Suppressor macrophage treated with lipopolysaccharide for 4 hours (primary cell): ENCODE measurements at places on chromosomes 1 and 21.
A peak's percentile ranks its signal among the peaks of the same experiment; 100 is the strongest.

- DNase-seq: no peak
These were observed 11.7 kb upstream of the WNT9A start for GRCh38 chr1:227959325-227959860.

- no peak for DNase-seq
These were observed 31.9 kb downstream of the SLC44A5 start for GRCh38 chr1:75579046-75579445.

- no peak for DNase-seq
These were observed 18.9 kb downstream of the AGT start for GRCh38 chr1:230694991-230695390.

GRCh38 chr21:17197996-17198395 is 314.8 kb upstream of the CXADR start:
- no peak for DNase-seq

- no peak for DNase-seq
These were observed 391 bp upstream of the LDLRAP1 start for GRCh38 chr1:25543005-25543424.

GRCh38 chr1:67888216-67889106 is 55.2 kb upstream of the GNG12 start:
- no peak for DNase-seq

- DNase-seq: peak; percentile 96
These were observed 9.2 kb downstream of the ABCG1 start for GRCh38 chr21:42227909-42228708.

GRCh38 chr21:38014298-38014697 is 98.0 kb upstream of the KCNJ6 start:
- no peak for DNase-seq

GRCh38 chr1:35659589-35659988 is 18.3 kb upstream of the PSMB2 start:
- DNase-seq: no peak

DNA sequence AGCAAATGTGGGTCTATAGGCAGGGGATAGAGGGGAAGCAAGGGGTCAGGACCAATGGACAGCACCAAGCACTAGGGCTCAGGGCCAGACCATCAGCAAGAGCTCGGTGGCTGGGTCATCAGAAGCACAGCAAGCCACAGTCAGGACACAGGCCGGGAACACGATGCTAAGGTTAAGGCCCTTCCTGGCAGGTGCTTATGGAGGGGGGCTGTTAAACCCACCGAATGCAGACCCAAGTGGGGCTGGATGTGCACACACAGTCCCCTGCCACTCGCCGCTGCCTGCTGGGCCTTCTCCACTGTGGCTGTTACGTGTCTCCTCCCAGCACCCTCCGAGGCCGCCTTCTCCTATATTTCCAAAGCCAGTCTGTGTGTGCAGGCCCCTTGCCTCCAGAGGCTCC is 220.1 kb downstream of the TOMM20 start:
- no peak for DNase-seq

DNA sequence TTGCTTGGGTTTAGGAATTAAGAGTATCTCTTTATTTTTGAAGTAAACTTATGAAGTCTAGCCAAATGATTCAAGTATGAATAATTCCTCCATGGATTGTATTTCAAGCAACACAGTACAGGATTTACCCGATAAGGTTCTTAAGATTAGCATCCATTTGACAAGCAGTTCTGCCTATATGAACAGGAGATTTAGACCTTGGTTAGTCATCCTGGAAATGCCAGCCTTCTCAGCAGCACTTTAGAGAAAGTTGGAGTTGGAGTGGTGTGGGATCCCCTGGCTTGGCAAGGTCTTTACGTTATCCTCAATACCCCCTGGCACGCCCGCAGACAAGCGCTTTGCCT is 1.6 kb downstream of the BCAR3 start:
- DNase-seq: no peak

DNA sequence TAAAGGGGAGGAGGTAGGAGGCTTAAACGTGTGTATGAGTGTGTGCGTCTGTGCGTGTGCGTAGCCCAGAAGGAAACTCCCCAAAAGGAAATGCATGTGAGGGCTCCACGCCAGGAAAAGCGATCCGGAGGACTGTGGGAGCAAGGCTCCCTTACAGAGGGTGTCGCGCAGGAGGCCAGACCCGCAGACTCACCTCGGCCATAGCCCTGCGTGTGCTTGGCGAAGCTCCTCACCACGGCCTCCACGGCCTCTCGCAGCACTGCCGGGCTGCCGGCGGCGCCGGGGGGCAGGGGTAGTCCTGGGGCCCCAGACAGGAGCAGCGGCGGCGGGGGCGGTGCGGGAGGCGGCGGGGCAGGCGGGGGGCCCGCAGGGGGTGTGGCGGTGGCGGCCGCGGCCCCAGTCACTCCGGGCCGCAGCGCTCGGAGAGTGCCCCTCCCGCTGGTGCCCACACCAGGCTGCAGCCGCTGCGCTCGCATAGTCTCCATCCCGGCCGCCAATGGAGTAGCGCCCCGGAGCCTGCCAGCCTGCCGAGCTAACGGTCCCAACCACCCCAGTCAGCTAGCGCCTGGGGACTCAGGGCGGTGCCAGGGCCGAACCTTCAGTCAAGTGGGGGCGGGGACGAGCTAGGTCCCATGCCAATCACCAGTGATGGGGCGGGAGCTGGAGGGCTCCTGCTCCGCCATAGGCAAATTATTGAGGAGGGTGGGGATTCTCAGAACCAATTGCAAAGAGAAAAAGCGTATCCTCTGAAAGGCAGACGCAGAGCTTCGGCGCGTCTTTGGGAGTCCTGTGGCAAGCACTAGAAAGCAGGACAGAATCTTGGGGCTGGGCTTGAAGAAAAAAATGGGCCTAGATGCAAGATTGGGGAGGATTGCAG is at the start of gene LIX1L:
TSS of gene LIX1L (minus strand) at position 575 of the 877 bp plus-strand sequence. CDS start at position 485, 90 bp downstream.
- peak; percentile 97 for DNase-seq

DNA sequence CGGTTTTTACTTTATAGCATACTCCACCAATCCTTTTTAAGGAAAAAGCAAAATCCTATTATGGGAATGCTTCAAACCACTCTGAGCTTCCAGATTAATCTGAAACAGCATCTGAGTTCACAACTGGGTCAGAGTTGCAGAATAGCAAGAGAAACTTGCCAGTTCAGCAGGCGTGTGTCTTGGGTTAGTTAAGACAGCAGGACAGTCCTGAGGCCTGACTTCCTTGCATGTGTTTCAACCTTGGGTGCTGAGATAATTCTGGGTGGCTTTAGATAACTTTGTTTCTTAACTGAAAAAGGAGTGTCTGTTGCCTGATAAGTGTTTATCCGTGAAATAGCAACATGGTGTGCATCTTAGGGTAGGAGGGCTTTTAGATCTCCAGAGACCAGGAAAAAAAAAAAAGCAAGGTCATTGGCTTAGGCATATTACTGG is 169.2 kb downstream of the DHRS3 start:
- DNase-seq: no peak
